ENCODE measurements at places on chromosomes 2 and 18.

DNA sequence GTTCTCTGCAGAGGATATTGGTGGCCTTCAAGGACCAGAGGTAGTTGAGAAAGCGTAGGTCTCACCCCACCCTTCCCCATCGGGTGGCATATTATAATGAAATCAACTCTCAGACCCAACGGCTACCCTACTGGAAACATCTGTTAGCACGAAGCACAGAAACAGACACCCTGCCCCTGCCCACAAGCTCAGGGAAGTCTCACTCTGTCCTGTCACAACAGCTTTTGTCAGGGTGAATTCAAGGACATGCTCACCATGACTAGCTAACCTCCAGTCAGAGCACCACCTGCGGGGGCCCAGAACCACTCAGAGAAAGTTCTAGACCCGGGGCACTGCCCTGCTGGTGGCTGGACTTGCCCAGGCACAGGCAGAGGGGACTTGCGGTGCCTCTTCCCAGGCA is 3.5 kb upstream of the B3GNT7 start:
- no peak for DNase-seq

GRCh38 chr2:183404392-183404791 is 280.1 kb downstream of the NUP35 start:
- no peak for DNase-seq

DNA sequence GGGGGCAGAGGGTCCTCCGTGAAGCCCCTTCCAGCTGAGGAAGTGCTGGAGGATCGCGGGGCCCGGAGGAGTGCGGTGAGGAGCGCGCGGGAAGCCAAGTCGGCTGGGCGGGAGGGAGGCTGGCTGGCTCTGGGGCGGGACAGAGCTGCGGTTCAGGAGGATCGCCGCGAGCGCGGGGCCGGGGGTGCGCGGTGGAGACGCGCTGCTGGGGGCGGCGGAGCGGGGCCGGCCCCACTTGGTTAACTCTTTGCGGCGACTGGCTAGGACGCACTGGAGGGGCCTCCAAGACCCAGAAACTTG is 464 bp downstream of the CYBRD1 start:
- no peak for DNase-seq

DNA sequence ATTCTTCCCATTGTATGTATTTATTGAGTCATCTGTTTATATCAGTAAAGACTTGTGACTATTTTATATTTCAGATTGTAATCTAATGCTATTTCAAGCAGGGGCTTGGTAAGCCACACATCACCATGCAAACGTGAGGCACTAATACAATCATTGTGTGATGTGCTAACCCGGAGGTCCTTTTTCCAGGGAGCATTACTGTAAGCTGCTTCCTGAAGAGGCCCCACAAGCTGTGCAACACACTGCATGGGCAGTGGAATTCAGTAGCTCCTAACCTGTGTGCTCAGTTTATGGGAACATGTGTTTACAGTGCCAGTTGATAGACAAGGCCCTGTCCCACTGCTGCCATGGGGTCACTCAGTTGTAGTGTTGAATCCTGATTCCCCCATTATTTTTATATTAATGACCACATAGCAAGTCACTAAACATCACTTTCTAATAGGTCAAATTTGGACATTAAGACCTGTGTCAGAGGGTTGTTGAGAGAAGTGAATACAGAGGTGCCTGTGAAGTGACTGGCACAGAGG is 162.9 kb downstream of the FHOD3 start:
- no peak for DNase-seq

- DNase-seq = no peak
These were observed 2.7 kb downstream of the OTX1 start for GRCh38 chr2:63053081-63053888.

DNA sequence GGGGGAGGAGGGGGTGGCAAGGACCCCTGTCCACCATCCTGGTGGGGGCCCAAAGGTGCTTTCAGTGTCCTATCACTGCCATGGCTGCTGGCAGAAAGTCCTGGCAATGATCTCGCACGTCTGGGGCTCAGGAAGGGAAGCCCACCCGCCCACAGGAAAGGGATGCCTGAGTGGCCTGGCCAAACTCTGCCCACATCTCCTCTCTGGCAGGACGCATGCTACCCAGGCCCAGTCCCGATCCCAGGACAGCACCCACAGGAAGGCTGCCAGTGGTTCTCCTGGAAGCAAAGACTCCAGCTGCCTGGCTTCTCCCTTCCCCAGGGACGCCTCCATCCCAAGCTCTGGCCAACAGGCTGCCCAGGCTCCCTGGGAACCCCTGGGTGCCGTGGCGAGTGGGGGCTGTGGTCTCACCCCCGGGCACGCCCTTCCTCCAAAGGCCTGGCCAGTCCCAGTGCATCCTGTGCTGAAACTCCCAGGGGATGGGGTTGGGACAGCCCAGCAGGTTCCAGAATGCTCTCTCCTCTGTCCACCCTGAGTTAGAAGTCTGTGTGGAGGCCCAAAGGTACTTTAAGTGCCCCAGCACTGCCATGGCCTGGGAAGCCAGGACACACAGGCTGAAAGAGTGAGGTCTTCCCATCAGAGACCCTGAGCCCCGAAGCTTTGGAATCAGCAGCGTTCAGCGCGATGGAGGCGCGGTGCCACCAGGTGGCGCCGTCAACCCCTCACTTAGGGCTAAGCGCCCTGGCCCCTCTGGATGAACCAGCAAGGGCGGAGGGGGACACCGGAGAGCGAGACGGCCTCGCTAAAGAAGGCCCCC is 29.8 kb upstream of the TAF1B start:
- DNase-seq = no peak

- DNase-seq = no peak
These were observed 137.0 kb downstream of the ZNF532 start for GRCh38 chr18:59001721-59002120.

- DNase-seq = no peak
These were observed 3.4 kb downstream of the THADA start for GRCh38 chr2:43592443-43592842.

DNA sequence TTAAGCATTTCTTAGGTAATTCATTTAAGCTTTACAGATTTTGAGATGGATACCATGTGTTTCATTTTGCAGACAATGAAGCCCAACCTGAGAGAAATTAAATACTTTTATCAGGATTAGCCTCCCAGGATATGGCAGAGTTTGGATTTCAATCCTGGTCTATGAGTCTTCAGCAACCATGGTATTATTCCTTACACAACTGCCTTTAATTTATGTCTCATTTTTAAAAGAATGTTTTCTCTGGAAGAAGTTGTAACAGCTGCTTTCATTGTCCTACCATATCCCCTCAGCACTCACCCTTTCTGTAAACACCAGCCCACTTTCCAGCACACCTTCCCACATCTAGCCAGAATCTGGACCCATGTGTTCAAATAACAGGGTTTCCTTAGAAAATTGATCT is 863.7 kb upstream of the VRK2 start:
- no peak for DNase-seq

GRCh38 chr2:226973816-226974215 is 138.0 kb downstream of the RHBDD1 start:
- no peak for DNase-seq

DNA sequence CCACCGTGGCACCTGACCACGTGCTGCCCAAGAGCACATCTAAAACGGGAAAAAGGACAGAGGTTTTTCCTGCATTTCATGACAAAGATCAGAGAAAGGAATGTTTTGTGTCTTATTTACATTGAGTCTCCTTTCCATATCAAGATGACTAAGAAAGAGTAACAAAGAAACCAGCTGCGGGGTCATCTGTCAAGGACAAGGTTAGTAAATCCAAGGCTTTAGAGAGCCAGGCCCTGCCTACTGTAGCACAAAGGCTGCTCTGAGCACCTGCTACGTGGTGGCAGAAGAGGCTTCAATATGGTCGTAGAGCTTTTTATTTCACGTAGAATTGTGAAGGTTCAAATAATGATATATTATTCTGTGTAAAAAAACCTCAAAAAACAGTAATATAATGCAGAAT is 51.0 kb downstream of the PRELID3A start:
- no peak for DNase-seq

Measured in omental fat pad (tissue), 4 donors.